Purkinje cell (primary cell): ENCODE measurements at places on chromosomes 4 and X. TPM values are rescaled to one million over a fixed set of nuclear protein-coding genes. Genes with fewer than 3 reads are reported as not detected.

The CENPI gene
- polyA plus RNA-seq: 0.56 TPM in 1 of 2 replicates, not detected in the other

The UGT2B17 gene
- not detected in 2 replicates for polyA plus RNA-seq

The EVC gene
- polyA plus RNA-seq: 0.16 TPM in 1 of 2 replicates, not detected in the other

The P2RY4 gene
- not detected in 2 replicates for polyA plus RNA-seq

The CT45A2 gene
- not detected in 2 replicates for polyA plus RNA-seq

The ARHGEF6 gene
- 2.0 and 2.5 TPM in 2 replicates for polyA plus RNA-seq

The USP17L11 gene
- not detected in 2 replicates for polyA plus RNA-seq

The NAP1L2 gene
- 118 and 139 TPM in 2 replicates for polyA plus RNA-seq

The NEXMIF gene
- polyA plus RNA-seq: 1.7 and 3.7 TPM in 2 replicates

The SGCB gene
- polyA plus RNA-seq: 43.5 and 61.6 TPM in 2 replicates

The POU4F2 gene
- polyA plus RNA-seq: not detected in 2 replicates

The SYN1 gene
- polyA plus RNA-seq: 22.0 and 79.5 TPM in 2 replicates

The PNMA5 gene
- 0.32 TPM in 1 of 2 replicates, not detected in the other for polyA plus RNA-seq

The NHSL2 gene
- 1.8 and 3.0 TPM in 2 replicates for polyA plus RNA-seq

The TRIML2 gene
- not detected in 2 replicates for polyA plus RNA-seq

The PTTG2 gene
- not detected in 2 replicates for polyA plus RNA-seq

The SNX25 gene
- 13.1 and 18.2 TPM in 2 replicates for polyA plus RNA-seq

The INTU gene
- polyA plus RNA-seq: 10.2 and 10.6 TPM in 2 replicates

The PRSS12 gene
- 0.55 TPM in 1 of 2 replicates, not detected in the other for polyA plus RNA-seq

The GPAT3 gene
- polyA plus RNA-seq: 9.3 and 15.3 TPM in 2 replicates

The ARAP2 gene
- polyA plus RNA-seq: 240 and 335 TPM in 2 replicates

The SAGE1 gene
- polyA plus RNA-seq: not detected in 2 replicates

The NDUFB11 gene
- polyA plus RNA-seq: 115 and 168 TPM in 2 replicates

The HSFX1 gene
- not detected in 2 replicates for polyA plus RNA-seq

The ZNF711 gene
- 24.8 and 26.3 TPM in 2 replicates for polyA plus RNA-seq

The BST1 gene
- polyA plus RNA-seq: 0.77 TPM in 1 of 2 replicates, not detected in the other

The UGT2B11 gene
- not detected in 2 replicates for polyA plus RNA-seq

The SPANXB1 gene
- polyA plus RNA-seq: not detected in 2 replicates

The ZNF718 gene
- 3.2 and 5.7 TPM in 2 replicates for polyA plus RNA-seq

The VGLL1 gene
- 2.1 TPM in 1 of 2 replicates, not detected in the other for polyA plus RNA-seq

The DDX53 gene
- polyA plus RNA-seq: not detected in 2 replicates

The ASMT gene
- not detected in 2 replicates for polyA plus RNA-seq

The RXFP1 gene
- polyA plus RNA-seq: 10.5 TPM in 1 of 2 replicates, not detected in the other

The F8A2 gene
- not detected in 2 replicates for polyA plus RNA-seq

The TMSB15A gene
- polyA plus RNA-seq: 3.1 TPM in 1 of 2 replicates, not detected in the other

The FGA gene
- not detected in 2 replicates for polyA plus RNA-seq

The TMEM154 gene
- polyA plus RNA-seq: 0.05 and 0.06 TPM in 2 replicates

The SLITRK4 gene
- polyA plus RNA-seq: 0.36 and 12.7 TPM in 2 replicates

The ZNF157 gene
- polyA plus RNA-seq: 0.17 TPM in 1 of 2 replicates, not detected in the other

The GLUD2 gene
- 0.44 and 2.1 TPM in 2 replicates for polyA plus RNA-seq

The MAGEE1 gene
- 39.9 and 53.6 TPM in 2 replicates for polyA plus RNA-seq

The ZNF630 gene
- 0.87 and 1.3 TPM in 2 replicates for polyA plus RNA-seq

The ADH1B gene
- polyA plus RNA-seq: not detected in 2 replicates

The P2RY8 gene
- polyA plus RNA-seq: not detected in 2 replicates

The EXOC1L gene
- 4.1 TPM in 1 of 2 replicates, not detected in the other for polyA plus RNA-seq

The TLR2 gene
- polyA plus RNA-seq: not detected in 2 replicates

The HTN1 gene
- polyA plus RNA-seq: not detected in 2 replicates

The NPNT gene
- polyA plus RNA-seq: 0.55 TPM in 1 of 2 replicates, not detected in the other

The SPATA4 gene
- polyA plus RNA-seq: 2.7 and 4.7 TPM in 2 replicates

The PNMA6A gene
- polyA plus RNA-seq: 8.3 and 14.3 TPM in 2 replicates

The NLRP2B gene
- polyA plus RNA-seq: not detected in 2 replicates
